ENCODE measurements at places on chromosomes 1 and 21.

DNA sequence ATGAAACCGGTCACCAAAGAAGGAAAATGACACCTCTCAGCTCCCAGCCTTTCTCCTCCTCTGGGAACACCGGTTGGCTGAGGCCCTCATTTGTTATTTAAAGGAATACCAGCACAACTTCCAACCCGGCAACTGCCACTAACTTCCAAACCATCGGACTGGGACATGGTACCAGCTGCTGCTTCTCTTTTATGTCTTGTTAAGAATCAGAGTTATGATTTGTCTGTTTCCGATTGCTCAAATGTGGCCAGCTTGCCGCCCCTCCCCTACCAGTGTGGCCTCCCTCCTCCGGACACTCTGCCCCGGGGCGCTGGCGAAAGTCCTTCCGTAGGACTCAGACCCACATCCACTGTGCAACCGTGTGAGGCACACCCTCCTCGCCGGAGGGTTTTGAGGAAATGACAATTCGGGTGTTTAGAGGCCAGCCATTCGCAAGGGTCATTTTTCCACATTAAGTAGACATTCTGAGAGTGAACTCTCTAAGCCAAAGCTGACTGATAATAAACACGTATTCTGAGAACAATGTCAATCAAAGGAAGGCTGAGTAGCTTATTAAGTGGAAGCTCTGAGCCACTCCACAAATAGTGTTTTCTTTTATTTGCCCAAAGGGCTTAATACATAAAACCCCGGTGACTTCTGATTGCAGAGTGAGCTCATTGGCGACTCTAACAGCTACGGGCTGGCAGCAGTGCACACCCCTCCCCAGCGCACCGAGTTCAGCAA, 5.5 kb downstream of the RIPK4 start:
- peak; percentile 67 for DNase-seq

DNA sequence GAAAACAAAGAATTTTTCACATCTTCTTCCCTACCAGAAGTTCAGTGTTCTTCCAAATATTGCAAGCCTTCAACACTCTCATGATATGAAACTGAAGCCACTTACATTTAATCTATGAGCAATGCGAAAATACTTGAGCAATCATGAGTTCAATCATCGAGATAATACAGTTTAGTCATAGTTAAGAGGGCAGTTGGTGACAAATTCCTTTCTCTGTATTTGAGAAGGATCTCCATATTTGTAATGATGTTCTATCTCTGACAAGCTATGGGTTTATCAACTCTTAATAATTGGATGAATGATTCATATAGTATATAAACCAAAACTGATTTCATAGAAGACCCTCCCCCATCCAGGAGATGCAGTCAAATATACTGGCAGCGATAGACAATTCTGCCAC, 29.7 kb upstream of the PYHIN1 start:
- no peak for DNase-seq

DNA sequence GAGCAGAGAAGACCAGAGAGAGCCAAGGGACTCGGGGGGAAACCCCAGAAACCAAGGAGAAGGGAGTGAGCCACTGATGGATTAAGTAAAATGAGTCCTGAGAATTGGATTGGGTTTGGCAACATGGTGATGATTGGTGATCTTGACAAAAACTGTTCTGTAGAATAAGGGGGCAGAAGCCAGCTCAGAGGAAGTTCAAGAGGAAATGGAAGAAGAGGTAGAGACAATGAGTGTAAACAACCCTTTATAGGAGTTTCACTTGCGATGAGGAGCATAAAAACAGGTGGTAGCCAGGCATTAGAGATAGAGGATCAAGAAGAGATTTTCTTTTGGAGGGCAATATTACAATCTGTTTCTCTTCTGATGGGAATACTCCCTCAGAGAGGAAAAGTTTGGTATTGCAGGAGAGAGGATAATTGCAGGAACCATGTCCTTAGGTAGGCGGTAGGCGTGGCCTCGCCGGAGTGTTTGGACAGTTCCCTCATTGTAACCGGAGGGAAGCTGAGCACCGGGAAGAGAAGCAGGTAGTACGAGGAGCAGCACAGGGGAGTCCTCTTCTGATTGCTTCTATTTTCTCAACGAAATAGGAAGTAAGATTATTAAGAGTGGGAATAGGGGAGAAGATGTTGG, 68.4 kb upstream of the TENT5C start:
- DNase-seq, result no peak

DNA sequence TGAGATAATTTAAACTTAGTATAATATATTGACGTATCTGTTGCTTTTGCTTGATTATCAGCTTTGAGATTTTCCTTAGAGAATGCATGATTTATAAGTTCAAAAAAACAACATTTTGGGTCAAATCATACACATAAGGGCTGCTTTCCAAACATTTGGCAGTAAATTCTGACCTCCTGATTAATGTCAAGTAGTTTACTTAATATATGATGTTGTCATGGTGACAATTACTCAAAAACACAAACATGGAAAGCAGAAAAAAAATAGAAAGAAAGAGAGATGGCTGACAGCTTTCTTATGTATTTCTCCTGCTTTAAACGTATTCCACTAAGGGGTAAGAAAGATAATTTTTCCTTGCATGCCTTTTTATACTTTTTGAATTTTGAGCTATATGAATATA, 258.2 kb upstream of the C1orf105 start:
- no peak for DNase-seq

DNA sequence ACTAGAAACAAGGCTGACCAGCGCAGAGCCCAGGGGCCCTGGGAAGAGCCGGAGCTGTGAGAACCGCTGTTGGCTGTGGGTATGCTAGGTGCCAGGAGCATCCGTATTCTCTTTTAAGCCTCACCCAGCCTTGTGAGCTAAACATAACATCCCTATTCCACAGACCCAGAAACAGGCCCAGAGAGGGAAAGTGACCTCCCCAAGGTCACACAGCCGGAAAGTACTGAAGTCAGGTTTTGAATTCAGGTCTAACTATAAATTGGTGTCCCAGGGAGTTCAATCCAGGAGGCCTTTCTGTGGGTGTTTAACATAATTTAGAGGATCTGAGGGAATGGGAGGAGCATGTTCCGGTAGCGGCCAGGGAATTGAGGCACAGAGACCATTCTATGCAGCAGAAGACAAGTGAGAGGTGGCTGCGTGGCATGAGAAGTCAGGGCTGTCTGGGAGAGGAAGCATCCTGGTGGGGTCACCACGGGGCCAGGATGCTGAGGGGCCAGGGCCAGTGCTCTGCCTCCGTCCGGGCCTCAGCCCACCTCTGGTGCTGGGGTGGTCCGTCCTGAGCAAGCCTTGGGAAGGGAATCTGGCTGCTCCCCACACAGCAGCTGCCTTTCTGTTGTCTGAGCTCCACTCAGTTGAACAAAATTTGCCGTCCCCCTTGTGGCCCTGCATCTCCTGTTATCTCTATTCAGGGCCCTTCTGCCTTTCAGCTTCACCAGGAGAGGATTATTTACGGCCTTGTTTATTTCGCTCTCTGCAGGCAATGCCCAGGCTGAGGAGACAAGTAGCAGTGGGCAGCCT, 338.8 kb upstream of the VAMP3 start:
- DNase-seq, result peak; percentile 31
